Urinary bladder (tissue), 4 donors: ENCODE measurements at places on chromosomes 3 and 15. TPM values are rescaled to one million over a fixed set of nuclear protein-coding genes. Genes with fewer than 3 reads are reported as not detected.

- DNase-seq: no peak
These were observed 527 bp downstream of the CSNK1G1 start for GRCh38 chr15:64355348-64355943.

- DNase-seq: no peak
These were observed 61.9 kb downstream of the EIF3J start for GRCh38 chr15:44598892-44599291.

DNA sequence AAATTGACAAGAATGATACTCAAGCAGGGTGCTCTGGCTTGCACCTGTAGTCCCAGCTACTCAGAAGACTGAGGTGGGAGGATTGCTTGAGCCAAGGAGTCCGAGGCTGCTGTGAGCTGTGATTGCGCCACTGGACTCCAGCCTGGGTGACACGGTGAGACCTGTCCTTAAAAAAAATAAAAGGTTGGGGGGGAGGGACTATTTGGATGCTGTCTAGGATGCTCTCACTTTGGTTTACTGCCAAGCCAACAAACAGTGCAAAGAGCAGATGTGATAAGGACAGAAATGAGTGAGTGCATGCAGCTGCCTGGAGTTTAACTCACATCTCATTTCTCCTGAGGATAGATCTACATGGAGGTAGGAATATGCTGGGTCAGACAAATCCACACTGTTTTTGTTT lies 130.0 kb downstream of the FRMD4B start:
- no peak for DNase-seq

GRCh38 chr3:136883967-136884720 lies 22.1 kb downstream of the NCK1 start:
- no peak for DNase-seq

GRCh38 chr3:100263583-100263982 lies 2.8 kb downstream of the TBC1D23 start:
- no peak for DNase-seq

DNA sequence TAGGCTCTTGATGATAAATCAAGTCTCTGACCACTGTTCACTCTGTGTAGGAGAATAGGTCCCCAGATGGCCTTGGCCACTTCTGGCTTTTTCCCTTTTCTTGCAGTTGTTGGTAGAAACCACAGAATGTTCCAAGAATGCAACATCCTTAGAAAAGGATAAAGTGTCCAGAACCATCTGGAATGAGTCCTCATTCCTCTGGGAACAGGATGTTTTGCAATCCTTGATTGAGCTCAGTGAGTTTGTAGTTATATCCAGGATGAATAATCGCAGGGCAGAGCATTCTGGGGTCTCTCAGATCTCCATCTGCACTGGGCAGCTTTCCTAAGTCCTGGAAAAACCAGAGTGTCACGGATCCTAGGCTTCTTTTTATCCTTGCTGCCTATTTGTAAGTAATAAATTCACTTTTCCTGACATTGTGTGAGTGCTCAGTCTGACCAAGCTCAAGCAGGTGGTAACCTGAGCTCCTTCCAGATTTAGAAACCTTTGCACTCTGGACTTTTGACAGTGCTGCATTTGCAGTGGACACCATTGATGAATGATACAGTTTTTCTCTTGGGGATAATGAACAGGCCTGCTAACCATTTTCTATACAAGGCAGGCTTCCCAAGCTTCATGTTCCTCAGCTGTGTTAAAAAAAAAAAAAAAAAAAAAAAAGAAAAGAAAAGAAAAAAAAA lies 1028.6 kb downstream of the OTOL1 start:
- no peak for DNase-seq

DNA sequence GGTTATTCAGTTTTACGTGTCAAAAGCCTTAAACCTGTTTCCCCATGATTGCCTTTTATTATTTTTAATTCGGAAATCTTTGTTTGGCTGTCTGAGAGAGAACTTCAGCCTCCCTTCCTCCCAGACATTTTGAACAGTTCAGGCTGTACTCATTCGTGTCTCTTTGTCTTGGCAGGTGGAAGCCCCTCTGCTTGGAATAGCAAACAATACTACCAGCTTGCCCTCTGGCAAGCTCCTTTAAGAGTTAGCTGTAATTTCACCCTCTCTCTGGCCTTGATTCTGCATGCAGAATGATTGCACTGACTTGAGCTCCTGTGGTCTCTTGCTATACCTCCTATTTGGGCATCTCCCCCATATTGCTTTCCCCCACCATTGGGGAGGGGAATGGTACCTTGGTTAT lies 11.7 kb downstream of the IGF1R start:
- no peak for DNase-seq

- DNase-seq: no peak
These were observed 97.4 kb downstream of the ST6GAL1 start for GRCh38 chr3:187027531-187028278.

The NR2F2 gene
- polyA plus RNA-seq: 66.2 TPM

- DNase-seq: no peak
These were observed 29.4 kb downstream of the CRTC3 start for GRCh38 chr15:90559119-90559518.

The RTP1 gene
- polyA plus RNA-seq: not detected

GRCh38 chr15:66403323-66403722 lies 16.6 kb downstream of the MAP2K1 start:
- no peak for DNase-seq

The ACOX2 gene
- polyA plus RNA-seq: 25.7 TPM

GRCh38 chr3:188927971-188928370 lies 243.8 kb upstream of the TPRG1 start:
- no peak for DNase-seq

- DNase-seq: no peak
These were observed 324.0 kb downstream of the GAP43 start for GRCh38 chr3:115947325-115947724.

The CCR2 gene
- polyA plus RNA-seq: 2.1 TPM

DNA sequence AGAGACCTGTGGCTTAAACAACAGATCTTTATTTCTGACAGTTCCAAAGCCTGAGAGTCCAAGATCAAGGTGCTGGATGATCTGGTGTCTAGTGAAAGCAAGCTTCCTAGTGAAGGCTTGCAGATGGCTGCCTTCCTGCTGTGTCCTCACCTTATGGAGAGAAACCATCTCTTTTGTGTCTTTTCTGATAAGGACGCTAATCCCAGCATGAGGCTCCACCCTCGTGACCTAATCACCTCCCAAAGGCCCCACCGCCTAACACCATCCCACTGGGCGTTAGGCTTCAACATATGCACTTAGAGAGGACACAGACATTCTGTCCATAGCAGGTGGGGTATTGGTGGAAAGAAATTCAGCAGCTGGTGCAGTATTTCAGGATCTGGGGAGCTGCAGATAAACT lies 19.8 kb upstream of the LYSMD4 start:
- DNase-seq: no peak

The CYP1A2 gene
- polyA plus RNA-seq: not detected

DNA sequence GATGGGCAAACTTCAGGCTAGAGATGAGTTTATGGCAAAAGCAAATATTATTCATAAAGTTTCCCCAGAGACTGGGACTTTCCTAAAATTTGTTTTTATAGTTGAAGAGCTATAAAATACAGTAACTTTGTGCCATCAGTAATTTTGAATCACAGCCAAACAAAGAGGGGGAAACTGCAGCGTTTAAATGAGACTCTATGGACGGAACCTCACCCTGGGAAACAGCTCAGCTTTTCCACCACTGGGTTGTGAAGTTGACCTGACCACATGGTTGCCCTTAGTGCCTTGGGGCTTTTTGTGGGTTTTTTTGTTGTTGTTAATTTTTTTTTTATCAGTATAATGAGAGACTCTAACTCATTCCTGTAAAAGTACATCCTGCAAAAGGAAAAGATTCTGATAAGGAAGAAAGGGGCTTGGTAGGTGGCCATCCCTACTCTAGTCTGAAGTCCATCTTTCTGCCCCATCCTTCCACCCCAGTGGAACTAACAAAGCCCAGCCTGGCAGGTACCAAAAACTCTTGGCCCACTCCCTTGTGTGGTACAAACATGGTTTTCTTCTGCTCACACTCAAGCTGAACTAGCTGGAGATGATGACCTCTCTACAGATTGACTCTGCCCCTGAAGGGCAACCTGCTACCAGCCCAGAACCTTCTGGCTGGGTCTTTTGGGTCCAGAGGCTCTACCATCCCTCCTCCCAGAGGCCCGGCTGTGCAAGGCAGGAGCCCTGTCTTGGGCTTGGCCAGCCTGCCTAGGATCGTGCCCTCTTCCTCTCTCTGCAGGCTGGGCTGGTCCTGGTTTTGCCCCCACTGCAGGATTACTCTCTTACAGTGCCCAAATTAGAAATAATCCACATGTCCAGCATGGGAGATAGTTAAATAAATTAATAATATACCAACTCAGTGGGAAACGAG lies 41.2 kb downstream of the RLBP1 start:
- no peak for DNase-seq

- no peak for DNase-seq
These were observed 84.3 kb downstream of the MB21D2 start for GRCh38 chr3:192833177-192833890.

The USP50 gene
- not detected for polyA plus RNA-seq

The GRM2 gene
- 0.19 TPM for polyA plus RNA-seq

The NOX5 gene
- polyA plus RNA-seq: 0.19 TPM

The PDZRN3 gene
- polyA plus RNA-seq: 98.0 TPM

The EHHADH gene
- polyA plus RNA-seq: 5.1 TPM

GRCh38 chr15:68638953-68639515 lies 60.2 kb downstream of the CORO2B start:
- DNase-seq: no peak

The HTR3E gene
- not detected for polyA plus RNA-seq

DNA sequence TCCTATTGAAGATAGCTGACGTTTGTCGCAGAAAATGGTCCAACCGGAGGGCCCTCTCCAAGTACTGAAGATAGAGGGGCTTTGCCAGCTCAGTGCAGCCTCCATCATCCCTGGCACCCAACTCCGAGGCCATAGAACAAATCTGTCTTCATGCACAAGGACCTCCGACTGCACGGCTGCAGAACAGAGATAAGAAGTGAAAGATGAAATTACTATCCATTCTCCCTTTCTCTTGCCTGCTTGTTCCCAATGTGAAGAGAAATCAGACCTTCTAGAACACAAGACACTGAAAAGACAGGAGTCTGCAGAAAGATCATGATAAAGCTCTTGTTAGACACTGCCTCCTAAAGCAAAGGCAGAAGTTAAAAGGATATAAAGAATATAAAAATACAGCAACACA lies 19.9 kb downstream of the INO80 start:
- DNase-seq: no peak

The NME9 gene
- not detected for polyA plus RNA-seq

DNA sequence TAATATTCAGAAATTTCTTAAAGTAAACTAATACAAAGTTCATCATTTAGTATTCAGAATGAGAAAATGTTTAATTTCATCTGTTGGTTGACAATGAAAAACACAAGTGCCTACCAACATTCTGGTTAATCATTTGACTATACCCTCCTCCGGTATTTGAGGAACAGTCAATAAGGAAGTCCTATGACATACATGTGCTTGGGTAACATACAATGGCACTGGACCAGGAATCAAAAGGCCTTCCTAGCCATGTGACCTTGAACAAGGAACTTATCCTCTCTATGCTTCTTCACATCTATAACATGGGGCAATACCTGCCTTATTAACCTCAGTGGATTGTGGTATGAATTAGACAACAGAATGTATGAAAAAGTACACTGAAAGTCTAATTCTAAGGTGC lies 65.8 kb downstream of the ZNF280D start:
- no peak for DNase-seq

DNA sequence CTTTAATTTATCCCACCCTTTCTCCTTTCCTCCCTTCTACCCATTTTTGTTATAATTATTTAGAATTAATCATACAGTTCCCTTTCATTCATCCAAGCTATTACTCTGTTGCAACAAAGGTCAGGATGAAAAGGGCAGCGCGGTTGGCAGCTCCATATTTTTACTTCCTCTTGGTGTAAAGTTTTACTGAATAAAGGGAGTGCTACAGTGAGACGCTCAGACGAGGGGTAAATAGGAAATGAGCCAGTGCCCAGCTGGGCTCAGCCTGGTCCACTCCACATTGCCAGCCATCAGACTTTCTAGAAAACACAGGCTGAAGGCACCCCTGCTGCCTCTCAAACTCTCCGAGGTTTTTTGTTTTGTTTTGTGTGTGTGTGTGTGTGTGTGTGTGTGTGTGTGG lies 21.9 kb upstream of the ZBTB38 start:
- no peak for DNase-seq

DNA sequence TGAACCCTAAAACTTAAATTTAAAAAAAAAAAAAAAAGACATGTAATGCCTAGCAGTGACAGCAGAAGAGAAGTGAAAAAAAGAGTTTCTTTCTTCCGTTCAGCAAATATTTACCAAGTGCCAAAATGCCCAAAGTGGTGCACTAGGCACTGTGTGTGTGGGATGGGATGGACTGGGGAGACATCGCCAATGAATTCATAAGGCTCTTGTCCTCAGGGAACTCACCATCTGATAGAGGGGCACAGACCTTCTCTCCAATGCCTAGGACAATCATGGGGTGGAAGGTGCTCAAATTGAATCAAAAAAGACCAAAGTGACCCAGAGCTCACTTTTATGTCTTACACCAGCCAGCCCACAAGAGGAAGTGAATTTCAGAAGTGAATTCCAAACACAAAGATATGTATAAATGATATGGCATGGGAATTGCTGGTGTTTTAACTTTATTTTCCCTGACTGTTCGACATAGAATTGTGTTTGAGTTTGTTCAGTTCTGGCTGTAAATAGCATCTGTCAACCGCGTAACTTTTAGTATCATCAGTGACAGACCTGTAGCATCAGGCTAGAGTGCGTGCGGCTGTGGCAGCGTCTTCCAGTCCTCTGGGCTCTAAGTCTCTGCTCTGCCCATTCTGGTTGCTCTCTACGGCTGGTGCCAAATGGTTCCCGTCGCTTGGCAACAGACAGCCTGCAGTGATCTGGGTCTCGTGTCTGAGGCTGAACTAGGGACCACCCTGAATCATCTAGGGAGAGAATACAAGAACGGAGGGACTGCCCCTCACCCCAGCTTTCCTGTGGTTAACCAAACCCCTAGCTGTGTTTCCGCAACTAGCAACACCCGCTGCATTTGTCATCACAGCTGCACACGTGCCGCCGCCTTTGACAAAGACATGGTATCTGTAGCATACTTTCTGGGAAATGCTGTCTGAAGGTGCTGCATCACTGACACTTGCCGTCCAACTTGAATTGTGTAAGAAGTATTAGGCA lies 154.0 kb upstream of the THBS1 start:
- DNase-seq: no peak

- no peak for DNase-seq
These were observed 67.2 kb downstream of the LPP start for GRCh38 chr3:188220988-188221818.

- no peak for DNase-seq
These were observed 69.0 kb downstream of the NME9 start for GRCh38 chr3:138260611-138261010.
